ENCODE measurements at places on chromosomes 7 and 10.

GRCh38 chr7:128017862-128018845 is 13.1 kb downstream of the LRRC4 start:
- no peak for DNase-seq

- DNase-seq, result no peak
Observed at GRCh38 chr10:5658871-5659618, 7.3 kb downstream of the ASB13 start.

DNA sequence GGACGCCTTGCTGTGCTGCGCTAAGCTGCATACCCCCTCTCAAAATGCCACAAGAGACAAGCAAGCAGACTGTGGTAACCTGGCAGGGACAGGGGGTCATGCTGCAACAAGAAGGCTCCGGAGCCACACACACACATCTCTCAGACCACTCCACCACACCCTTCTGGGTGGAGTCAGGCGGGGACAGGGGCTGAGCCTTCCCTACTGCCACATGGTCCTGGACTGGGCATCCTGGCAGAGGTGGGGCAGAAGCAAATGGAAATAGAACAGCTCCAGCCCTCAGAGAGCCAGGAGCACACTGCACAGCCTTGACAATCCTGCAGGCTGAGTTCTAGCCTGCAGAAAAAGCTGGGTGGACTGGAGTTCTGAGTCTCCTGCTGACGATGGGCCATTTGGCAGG is 28.4 kb upstream of the NPFFR1 start:
- no peak for DNase-seq

- DNase-seq, result no peak
Observed at GRCh38 chr7:134315679-134316538, 821 bp downstream of the SLC35B4 start.

DNA sequence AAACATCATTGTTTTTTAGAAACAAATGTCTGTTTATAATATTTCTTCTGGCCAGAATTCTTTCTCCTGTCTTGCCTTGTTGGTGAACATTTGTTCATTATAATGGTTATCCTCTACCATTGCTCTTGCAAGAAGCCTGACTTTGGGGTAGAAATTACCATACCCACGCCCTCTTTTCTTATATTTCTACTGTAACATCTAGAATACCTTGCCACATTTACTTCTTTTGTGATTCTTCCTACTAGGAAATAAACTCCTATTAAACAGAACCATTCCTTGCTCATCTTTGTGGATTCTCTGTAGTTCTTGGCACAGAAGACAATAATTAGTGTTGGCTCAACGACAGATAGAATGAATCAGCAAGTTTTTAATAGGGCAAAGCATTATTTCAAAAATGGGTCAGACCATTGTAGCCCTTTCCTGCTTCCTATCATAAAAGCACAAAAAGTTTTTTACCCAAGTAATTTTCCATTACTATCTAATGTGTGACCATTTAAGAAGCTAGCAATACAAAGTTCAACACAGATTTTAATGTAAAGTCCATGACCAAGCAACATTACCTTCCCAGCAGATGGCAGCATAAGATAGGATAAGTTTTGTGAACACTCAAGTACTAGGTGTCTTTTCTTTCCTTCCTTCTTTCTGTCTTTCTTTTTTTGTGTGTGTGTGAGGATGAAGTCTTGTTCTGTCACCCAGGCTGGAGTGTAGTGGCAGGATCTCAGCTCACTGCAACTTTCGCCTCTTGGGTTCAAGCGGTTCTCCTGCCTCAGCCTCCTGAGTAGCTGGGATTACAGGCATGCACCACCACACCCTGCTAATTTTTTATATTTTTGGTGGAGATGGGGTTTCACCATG is 270.4 kb downstream of the HGF start:
- DNase-seq, result peak; percentile 36

DNA sequence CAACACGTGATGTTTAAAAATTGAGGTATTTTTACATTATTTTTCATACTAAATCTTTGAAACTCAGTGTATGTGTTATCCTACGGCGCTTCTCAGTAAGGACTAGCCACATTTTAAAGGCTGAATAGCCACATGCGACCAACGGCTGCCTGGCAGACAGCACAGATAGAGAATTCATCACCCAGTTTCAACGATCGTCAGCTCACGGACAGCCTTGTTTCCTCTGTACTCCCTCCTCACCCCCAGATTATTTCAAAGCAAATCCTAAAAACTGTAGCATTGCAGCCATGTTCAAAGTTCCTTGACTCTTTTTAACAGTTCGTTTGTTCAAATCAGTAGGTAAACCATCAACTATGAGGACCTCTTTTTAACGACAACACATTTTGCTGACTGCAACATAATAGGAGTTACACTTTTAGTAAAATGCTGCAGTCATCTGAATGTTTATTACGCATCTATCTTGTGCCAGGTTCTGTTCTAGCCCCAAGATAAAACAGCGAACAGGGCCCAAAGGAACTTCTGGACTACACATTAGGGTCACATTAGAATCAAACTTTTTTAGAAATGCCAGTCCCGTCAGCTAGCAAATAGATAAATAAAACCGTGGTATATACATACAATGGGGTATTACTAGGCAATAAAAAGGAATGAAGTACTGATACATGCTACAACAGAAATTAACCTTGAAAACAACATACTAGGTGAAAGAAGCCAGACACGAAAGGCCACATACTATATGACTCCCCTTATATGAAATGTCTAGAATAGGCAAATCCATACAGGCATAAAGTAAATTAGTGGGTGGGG is 5.7 kb downstream of the OSBPL3 start:
- no peak for DNase-seq

- no peak for DNase-seq
Observed at GRCh38 chr7:151692721-151693120, 173.0 kb upstream of the RHEB start.

DNA sequence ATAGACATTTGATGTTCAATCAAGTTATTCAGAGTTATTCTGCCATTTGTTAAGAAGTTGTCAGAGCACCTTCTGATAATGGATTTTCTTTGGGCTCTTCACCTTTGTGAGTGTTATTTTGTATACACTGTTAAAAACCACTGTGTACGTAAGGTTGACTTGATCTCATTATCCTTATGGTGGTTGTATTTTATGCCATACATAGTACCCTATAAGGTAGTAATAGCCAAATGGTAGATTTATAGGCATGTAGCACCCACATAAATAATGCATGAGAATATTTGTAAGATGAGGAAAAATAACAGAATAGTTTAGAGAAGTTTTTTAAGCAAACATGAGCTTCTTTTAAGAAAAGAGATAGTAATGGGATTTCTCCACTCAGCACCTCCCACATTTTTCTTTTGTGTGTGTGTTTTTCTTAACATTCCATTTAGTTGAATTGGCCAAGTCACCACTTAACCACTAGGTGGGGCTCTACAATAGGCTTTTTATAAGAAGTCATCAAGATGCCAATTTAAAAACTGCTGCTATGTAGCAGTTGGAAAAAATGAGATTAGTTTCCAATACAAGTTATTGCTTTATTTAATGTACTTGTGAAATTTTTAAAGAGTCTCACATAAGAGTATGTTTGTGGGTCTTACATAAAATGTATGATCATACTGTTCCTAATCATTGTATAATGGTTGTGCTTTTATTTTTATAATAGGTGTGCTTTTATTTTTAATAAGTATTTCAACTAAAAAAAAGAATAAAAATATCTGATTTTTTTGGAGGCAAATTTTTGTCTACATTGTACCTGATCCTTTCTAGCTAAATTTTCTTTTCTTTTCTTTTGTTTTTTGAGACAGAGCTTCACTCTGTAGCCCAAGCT is 41.1 kb upstream of the STMP1 start:
- DNase-seq, result no peak

- DNase-seq, result no peak
Observed at GRCh38 chr10:77289790-77290189, 347.8 kb downstream of the KCNMA1 start.

- DNase-seq, result no peak
Observed at GRCh38 chr7:85322252-85322651, 135.4 kb upstream of the SEMA3D start.

- no peak for DNase-seq
Observed at GRCh38 chr7:16502303-16502702, 24.3 kb upstream of the LRRC72 start.

DNA sequence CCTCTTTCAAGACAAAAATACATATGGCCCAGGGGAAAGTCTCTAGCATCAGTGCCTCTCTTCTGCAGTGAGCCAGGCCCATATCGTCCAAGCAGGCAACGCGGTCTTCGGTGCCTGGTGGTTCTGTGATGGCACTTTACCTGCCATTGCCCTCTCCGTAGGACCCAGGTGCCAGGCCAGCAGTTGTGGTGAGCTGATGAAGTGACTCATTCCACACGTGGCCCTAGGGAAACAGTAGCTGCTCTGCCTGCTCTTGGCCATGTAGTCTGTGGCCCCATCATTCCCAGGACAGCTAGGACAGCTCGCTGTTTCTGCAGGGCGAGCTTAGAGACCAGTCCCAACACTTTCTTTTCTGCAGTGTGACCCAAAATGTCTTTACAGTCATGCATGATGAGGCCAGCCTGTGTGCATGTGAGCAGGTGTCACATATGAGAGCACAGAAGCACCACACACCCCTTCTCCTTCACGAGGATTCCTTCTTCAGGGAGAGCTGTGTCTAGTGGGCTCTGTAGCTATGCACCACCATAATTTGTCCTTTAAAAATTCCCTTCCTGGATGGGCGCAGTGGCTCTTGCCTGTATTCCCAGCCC is 39.0 kb downstream of the SVIL start:
- DNase-seq, result no peak

DNA sequence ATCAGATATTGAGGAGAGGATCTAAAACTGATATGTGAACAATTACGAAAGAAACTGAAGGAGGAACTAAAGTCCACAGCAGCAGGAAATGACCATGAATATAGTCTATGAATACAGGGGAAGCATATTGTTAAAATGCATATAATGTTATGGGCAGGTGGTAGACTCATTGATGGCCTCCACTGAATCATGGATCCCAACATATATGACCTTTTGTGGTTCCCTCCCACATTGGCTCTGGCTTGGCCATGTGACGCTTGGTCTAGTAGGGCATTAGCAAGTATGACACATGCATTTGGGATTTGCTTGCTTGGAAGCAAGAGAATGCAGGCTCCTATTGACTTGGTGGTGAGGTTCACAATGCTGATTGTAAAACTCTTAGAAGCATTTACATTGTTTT is 55.2 kb upstream of the RAB18 start:
- DNase-seq, result no peak

GRCh38 chr10:79995979-79996634 is 47.2 kb upstream of the SFTPD start:
- no peak for DNase-seq

- no peak for DNase-seq
Observed at GRCh38 chr10:6008497-6009142, 31.3 kb upstream of the IL15RA start.

GRCh38 chr7:20019757-20020432 is 197.3 kb downstream of the MACC1 start:
- no peak for DNase-seq

- no peak for DNase-seq
Observed at GRCh38 chr10:122249303-122249850, 21.7 kb upstream of the BTBD16 start.

DNA sequence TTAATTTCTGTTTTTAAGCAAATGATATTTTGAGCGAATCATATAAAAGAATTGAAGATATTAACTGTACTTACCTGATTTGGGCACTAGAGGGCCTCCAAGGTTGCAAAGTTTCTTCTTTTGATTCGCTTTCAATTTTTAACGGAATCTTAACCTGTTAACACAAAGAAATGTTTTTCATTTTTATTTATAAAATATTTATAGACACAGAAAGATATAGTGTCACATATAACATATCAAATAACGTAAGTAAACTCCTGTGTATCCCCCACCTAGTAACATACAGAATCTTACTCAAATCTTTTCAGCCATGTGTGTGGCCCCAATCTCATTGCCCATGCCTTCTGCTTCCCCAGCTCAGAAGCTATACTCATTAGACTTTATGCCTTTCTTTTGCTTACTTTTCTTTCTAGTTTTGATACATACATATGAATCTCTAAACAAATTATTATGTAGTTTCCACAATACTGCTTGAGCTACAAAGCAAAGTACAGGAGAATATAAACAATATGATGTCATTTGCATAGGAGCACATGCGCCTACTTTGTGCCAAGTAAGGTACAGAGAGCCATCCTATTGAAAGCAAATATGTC is 49.5 kb upstream of the ZPBP start:
- no peak for DNase-seq

- no peak for DNase-seq
Observed at GRCh38 chr7:147415991-147416390, 1174.6 kb upstream of the C7orf33 start.

DNA sequence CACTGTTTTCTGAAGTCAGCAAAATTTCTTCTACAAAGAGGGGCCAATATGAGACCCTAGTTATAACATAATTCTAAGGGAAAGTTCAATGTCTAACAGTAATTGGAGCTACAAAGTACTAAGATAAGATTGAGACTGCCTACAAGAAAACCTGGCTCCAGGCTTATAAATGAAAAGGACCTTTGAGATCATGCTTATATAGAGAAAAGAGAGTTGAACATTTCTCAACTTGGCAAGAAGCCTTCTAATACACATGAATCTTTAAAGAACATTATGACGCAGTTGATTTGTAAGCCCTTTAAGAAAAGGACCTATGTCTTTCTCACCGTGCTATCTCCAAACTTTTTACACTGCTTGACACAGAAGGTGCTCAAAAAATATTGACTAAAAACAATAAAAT is 87.9 kb downstream of the TPK1 start:
- DNase-seq, result no peak

DNA sequence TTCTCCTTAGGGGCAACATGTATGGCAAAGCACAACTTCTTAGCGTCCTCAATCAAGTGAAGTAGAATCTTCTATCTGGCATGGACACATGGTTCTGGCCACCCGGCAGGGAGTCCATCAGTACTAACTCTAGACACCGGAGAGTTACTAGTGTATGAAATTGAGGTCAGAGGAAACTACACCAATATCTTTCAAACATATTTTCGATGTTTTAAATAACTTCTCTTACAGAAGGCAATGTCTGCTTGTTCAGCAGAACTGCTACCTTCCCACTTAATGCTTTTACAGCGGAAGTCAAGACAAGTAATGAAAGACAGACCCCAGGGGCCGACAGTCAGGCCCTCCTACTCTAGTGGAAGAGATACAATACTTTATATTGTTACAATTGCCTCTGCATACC is 89.9 kb downstream of the RNF216 start:
- no peak for DNase-seq
